Activated CD8-positive, alpha-beta memory T cell treated with anti-CD3 and anti-CD28 coated beads, Interleukin-2, amount 10 ng/mL, durations not matched to agents 7 days and 5 days (primary cell): ENCODE measurements at places on chromosomes 3 and 15. TPM values are rescaled to one million over a fixed set of nuclear protein-coding genes. Genes with fewer than 3 reads are reported as not detected.

DNA sequence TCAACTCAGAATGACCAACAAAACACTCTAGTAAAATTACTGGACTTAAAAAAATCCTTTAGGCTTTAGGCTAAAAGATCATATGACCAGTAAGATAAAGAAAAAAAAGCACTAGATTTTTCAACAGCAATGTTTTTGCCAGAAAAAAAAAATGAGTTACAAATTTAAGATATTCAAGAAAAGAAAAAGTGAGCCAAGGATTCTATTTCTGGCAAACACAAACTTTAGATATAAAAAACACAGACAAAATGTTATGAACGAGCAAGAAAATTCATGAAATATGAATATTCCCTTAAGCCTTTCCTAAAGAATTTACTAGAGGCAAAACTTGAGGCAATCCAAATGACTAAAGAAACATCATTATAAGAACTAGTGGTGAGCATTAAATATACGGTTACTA, 8.6 kb downstream of the GOLGB1 start:
- no peak for DNase-seq

GRCh38 chr3:146491303-146491702, 21.9 kb upstream of the PLSCR2 start:
- DNase-seq, result no peak

- no peak for DNase-seq
These were observed 1.3 kb downstream of the TSPAN3 start for GRCh38 chr15:77069521-77070121.

DNA sequence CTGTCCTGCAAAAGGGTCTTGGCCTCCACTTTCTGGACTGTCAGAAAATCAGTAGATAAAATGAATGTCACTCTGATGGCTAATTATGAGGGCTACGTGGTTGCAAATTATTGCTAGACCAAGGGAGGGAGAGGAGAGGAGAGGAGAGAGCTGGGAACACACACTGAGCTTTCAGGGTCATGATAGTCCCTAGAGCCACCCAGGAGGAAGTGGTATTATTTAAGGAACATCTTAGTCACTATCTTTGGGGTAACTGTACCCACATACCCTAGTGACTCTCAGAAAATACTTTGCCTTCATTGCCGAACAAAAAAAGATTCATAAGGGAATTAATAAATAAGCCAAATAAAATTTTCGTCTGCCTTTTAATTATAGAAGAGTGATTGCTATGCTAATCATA, 642.3 kb upstream of the CFAP20DC start:
- DNase-seq, result no peak

GRCh38 chr15:76585576-76585897, 249.0 kb downstream of the ISL2 start:
- DNase-seq, result no peak

GRCh38 chr3:48278884-48279559, 38.1 kb downstream of the ZNF589 start:
- no peak for DNase-seq

GRCh38 chr3:9098716-9099675, 135.7 kb upstream of the RAD18 start:
- no peak for DNase-seq

DNA sequence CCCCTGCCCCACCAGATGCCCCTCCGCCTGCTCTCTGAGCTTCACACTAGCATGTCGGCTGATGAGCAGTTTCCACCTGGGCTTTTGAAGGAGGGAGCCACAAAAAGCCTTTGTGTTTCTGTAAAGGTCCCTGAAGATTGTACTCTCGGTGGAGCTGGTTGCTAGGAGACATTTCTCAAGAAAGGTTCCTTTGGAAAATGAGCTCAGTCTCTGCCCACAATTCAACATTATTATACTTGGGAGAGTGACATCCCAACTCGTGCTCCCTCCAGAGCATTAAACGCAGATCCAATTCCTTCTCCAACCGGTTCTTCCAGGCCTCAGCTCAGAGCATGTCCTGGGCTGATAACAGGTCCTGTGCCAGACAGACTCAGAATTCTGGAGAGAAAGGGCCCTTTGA, 26.8 kb upstream of the FAM107A start:
- DNase-seq, result no peak

- no peak for DNase-seq
These were observed 3.1 kb downstream of the HGD start for GRCh38 chr3:120678984-120679383.

GRCh38 chr15:91685436-91685835, 168.1 kb upstream of the SLCO3A1 start:
- no peak for DNase-seq

GRCh38 chr3:48226939-48227338, 3.6 kb downstream of the CAMP start:
- DNase-seq, result no peak

DNA sequence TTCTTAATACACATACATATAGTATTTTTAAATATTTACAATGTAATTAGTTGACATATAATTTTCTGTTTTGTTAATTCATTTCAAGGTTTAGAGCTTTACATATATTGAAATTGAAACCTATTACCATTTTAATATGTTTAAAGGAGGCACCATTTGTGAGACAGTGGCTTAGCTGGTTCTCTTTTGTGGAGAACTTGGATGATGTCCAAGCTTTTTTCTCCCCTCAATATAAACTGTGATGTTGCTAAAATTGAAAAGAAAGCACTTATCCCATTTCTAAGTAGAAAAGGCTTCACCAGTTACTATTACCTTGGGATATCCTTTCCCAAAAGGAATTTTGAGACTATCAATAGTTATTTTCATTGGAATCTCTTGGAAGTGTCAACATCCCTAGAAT, 707.2 kb downstream of the NTRK3 start:
- no peak for DNase-seq

GABRA5 gene
- not detected for total RNA-seq

MRPL3 gene
- total RNA-seq, result 64.1 TPM

SAMMSON gene
- total RNA-seq, result not detected

DZIP1L gene
- 0.56 TPM for total RNA-seq
